ENCODE measurements at places on chromosomes 12 and 14. TPM values are rescaled to one million over a fixed set of nuclear protein-coding genes. Genes with fewer than 3 reads are reported as not detected.

DNA sequence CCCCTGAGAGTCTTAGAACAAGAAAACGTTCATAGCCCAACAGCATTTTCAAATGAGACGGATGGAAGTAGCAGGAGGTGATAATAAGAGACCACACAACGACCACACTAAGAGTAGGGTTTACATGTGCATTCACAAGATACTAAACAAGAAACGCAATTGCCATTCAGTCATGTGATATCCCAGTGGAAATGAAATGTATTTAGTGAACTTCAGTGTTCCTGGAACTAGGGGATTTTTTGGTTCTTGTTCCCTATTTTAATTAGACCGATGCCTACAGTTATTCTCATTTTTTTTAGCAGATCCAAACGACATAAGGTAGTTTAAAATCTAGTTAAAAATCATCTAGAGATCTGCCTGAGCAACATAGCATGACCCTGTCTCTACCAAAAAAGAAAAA is 150.0 kb downstream of the GPR65 start:
- no peak for DNase-seq

- DNase-seq: no peak
Observed at GRCh38 chr12:52063082-52063924, 6.5 kb upstream of the ATG101 start.

Gene RPGRIP1
- total RNA-seq: not detected

- DNase-seq: no peak
Observed at GRCh38 chr14:59363531-59364226, 101.5 kb downstream of the GPR135 start.

GRCh38 chr12:70837026-70837425 is 83.5 kb downstream of the PTPRR start:
- DNase-seq: no peak

DNA sequence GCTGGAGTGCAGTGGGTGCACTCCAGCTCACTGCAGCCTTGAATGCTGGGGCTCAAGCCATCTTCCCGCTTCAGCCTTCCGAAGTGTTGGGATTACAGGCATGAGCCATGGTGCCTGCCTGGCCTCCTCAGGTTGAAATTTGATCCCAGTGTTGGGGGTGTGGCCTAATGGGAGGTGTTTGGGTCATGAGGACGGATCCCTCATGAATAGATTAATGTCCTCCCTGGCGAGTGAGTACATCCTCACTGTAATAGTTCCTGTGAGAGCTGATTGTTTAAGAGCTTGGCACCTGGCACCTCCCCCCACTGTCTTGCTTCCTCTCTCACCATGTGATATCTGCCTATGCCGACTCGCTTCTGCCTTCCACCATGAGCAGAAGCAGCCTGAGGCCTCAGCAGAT is 84.7 kb downstream of the TSPAN9 start:
- DNase-seq: no peak

- no peak for DNase-seq
Observed at GRCh38 chr12:41074473-41074769, 113.7 kb upstream of the PDZRN4 start.

Gene HOXC13
- total RNA-seq: 4.4 TPM

GRCh38 chr12:98678946-98679610 is 34.0 kb downstream of the APAF1 start:
- DNase-seq: no peak

GRCh38 chr14:53144244-53144643 is 8.9 kb downstream of the DDHD1 start:
- DNase-seq: no peak

DNA sequence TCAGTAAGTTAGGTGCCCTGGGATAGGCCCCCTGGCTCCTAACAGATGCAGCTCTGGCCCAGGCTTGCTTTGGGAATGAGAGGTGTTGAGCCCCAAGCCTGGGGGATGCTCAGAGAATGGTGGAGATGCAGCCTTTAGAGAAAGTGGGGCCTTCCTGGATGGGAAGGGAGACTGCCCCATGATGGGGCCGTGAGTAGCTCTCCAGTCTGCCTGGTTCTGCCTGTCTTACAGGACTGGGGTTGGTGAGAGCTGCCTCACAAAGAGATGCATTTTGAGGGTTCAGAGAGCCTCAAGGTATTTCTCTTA is 523 bp upstream of the VRTN start:
- DNase-seq: no peak

Gene ABCC9
- total RNA-seq: 0.06 TPM

GRCh38 chr14:73289308-73289707 is 52.0 kb downstream of the PAPLN start:
- no peak for DNase-seq

GRCh38 chr14:100764471-100765115 is 37.9 kb downstream of the DLK1 start:
- DNase-seq: no peak

DNA sequence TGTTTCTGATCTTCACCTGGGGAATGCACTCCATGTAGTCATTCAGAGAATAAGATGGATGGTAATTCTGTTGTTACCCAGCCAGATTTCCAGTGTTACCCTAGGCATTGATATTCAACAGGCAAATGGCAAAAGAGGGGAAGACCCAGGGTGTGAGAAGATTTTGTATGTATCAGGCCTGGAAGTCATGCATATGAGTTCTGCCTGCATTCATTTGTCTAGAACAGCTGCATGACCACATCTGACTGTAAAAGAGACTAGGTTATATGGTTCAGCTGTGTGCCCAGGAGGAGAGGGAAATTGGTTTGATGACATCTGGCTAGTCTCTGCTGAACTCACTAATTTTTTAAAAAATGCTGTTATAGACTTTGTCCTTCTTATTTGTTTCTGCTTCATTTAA is 224.9 kb downstream of the NAV3 start:
- no peak for DNase-seq

GRCh38 chr14:102690509-102691286 is 86.6 kb upstream of the TRAF3 start:
- DNase-seq: no peak

- DNase-seq: no peak
Observed at GRCh38 chr12:110948041-110948440, 27.7 kb upstream of the MYL2 start.

- DNase-seq: no peak
Observed at GRCh38 chr12:64265839-64266238, 43.7 kb upstream of the KICS2 start.

Gene CMA1
- total RNA-seq: not detected

DNA sequence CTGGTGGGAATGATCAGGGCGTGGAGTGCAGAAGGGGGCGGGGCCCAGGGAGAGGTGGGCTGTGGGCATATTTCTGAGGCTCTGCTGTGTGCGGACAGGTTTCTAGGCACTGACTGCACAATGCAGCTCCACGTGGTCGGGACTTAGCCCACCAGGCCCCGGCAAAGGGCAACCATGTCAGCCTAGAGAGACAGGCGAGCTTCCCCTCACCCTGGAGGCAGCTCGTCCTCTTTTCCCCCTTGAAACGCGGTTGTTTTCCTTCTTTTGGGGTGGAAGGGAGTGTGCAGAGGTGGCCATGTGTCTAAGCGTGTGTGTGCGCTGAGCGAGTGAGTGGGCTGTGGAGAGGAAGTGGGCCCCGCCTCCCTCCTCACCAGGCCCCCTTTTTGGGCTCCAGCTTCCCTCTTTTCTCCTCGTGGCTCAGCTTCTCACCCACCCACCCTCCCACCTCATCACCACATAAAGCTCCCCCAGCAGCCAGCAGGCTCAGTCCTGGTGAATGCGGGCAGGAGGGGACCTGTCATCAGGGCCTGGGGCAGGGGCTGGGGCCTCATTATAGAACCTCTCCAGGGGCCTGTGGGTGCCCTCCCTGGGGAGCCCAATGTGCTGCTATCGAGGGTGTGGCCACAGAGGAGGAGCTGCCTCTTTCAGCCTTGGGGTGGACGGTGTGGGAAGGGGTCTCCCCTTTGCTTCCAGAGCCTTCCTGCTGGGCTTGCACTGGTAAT is 22.0 kb downstream of the LRTM2 start:
- DNase-seq: no peak

DNA sequence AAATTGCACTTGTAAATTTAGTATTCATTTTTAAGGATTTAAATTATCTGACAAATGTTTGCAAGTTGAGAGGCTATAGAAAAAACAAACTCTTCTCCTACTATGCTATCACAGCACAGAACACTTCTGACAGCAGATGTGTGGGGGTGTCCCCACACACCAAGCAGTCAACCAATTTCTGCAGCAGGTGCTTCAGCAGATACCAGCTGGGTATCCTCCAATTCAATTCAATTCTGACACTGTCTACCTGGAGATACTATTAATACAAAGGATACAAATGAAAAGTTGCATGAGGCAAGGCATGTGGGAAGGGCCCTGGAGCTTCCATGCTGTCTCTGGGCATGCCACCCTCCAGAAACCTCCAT is 35.1 kb downstream of the PCNX1 start:
- DNase-seq: no peak

Gene P2RX2
- not detected for total RNA-seq

- DNase-seq: no peak
Observed at GRCh38 chr14:33592297-33592696, 358.6 kb downstream of the EGLN3 start.

- no peak for DNase-seq
Observed at GRCh38 chr12:79115743-79116142, 251.2 kb downstream of the SYT1 start.

Gene KNTC1
- total RNA-seq: 17.9 TPM

DNA sequence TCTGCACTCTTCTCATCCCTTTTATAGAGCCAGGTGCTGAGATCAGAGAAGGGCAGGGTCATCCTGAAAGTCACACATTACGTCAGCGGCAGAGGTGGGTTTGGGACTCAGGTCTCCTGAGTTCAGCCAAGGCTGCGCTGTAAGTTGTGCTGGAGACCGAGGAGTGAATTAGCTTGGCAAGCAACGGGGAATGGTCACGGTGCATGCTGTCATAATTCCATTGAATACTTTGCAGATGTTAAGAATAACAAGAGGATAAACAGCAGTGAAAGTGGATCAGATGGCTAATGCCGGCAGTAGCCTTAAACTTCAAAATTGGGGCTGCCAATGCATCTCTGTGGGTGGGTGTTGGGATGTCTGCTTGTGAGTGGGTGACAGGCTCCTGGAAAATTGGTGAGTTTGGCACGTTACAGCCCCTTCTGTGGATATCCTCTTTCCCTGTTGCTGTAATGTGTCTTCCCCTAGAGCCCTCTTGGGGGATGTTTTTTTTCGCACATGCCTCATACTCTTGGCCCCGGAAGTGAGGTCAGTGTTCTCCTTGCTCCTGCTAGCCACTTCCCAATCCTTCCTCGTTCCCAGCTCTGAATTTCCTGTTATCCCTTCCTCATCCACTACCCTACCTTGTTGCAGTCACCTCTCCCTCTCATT is 287.1 kb upstream of the SRRM4 start:
- DNase-seq: no peak

Gene PYM1
- 36.1 TPM for total RNA-seq

Gene CLMN
- total RNA-seq: 3.7 TPM

Gene RAB15
- 10.1 TPM for total RNA-seq

Gene KCNA1
- total RNA-seq: not detected

GRCh38 chr14:105448706-105449111 is 25.9 kb upstream of the CRIP2 start:
- DNase-seq: no peak

DNA sequence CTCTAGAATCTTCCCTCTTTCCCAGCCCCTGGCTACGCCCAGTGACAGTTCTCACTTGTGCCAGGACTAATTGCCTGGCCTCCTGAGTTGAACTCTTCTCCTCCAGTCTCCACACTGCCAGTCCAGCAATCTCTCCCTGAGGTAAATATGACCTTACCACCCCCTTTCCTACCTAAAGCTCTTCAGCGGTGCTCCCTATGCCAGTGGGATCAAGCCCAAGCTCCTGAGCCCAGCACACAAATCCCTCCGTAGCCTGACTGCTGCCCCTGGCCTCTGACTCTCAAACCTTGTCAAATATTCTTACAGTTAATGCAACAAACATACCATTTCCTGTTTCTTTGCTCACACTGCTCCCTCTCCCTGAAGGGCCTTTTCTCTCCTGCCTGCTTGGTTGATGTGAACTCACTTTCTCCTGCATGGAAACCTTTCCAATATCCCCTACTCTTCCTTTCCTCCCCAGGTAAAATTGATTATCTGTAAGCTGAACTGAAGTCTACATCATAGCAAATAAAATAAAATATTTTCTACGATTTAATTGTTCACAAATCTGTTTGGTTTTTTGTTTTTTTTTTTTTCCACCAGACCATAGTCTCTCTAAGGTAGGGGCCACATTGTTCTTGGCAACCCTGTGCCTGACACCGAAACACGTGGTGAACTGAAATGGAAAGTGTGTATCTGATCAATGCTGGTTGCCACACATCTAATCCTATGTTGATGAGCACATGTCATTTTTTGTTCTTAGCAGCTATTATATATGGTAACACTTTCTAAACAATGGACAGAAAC is 147.5 kb downstream of the SLC38A6 start:
- no peak for DNase-seq

Gene TC2N
- total RNA-seq: 2.4 TPM

GRCh38 chr12:55733858-55734257 is 5.0 kb upstream of the CD63 start:
- no peak for DNase-seq

Gene SLC5A8
- total RNA-seq: not detected

DNA sequence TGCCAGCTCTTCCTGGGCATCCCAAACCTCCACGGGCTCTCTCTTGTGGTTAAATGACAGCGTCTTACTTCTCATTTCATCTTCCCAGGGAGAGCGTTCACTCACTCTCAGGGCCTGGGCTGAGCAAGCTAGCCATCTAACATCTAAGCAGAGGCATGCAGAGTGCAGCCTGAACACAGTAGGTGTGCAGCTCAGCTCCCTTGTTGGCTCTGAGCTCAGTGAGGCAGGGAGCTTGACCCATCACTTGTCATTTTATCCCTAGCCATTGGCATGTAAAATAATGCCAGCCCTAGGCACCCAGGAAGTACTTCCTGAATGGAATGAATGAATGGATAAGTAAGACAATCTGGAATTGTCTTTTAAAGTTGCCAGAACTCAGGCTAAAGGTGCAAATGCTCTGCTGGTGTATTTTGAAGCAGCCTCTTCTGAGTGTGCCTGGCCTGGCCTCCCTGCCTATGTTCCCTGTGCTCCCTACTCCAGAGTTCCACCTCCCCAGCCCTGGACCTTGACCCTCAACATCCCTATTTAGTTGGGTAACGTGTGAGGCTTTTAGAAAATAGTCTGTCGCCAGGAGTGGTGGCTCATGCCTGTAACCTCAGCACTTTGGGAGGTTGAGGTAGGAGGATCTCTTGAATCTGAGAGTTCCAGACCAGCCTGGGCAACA is 9.5 kb upstream of the MEG3 start:
- no peak for DNase-seq

GRCh38 chr12:96248136-96248931 is 54.2 kb downstream of the ELK3 start:
- no peak for DNase-seq

Measured in H4 (cell line).